Effector memory CD8-positive, alpha-beta T cell (primary cell): ENCODE measurements at places on chromosomes 7 and 10.

- DNase-seq: peak; percentile 63
Measured at GRCh38 chr7:3063016-3063753, 19.5 kb upstream of the CARD11 start.

DNA sequence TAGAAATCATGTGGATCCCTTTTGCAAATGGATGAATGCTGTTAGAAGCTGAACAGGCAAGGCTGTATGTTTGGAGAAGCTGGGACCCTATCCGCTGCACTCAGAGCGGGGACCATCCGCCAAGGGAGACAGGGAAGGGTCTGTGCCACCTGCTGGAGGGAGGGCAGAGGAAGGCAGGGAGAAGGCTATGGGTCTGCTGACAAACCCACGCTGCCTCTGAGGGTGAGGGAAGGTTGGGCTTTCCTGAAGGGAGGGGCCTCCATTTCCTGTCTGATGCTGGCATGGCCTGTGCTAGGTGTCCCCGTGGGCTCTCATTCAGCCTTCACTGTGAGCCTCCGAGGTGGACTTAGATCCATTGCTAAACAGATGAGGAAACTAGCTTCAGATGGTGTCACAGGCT, 5.3 kb upstream of the CRHR2 start:
- DNase-seq: no peak

DNA sequence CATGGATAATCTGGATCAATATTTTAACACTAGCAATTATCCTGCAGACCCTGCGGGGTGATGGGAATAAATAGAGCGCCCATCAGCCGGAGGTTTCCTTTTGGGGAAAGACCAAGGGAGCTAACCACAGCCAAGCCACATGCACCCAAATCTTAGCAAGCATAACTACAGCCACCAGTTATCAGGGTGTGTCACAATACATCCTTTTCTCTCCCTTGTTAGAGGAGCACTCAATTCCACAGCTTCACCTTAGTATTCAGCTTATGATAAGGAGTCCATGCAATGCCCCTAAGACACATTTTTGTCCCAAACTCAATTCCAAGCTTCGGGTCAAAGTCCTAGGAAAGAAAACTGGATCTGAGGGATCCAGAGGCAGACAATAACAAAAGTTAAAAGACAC, 15.9 kb downstream of the TOMM7 start:
- DNase-seq: no peak

DNA sequence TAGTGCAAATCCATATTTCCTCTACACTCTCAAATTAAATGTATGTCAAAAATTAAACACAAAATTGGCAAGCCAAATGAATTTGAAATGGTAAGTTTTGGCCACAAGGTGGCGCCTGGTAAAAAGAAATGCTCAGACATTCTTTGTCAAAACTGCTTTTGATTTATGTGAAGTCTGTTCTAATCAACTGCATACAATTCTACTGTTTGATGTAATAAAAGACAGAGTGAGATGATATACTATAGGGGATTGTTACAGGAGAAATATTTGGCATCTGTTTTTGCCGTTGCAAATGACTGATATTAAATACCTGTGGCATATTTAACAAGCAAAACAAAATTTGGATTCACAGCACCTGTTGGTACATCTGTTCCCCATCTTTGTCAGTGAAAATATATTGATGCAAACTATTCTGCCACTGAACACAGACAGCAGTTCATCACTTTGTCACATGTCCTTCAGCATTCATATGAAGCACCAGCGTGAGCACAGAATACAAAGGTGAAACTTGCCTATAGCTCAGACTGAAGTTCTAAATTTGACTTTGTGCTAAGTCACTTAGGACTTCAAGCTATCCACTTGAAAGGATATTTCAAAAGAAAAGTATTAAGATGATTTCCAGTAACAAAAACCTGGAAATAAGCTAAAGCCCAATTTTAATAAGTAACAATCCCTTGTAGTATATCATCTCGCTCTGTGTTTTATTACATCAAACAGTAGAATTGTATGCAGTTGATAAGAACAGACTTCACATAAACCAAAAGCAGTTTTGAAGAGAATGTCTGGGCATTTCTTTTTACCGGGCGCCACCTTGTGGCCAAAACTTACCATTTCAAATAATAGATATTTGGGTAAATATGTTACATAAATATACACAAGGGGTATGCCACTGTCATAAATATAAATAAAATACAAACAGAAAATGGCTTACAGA, 10.2 kb upstream of the CH25H start:
- DNase-seq: peak; percentile 57

- no peak for DNase-seq
Measured at GRCh38 chr7:74187915-74188675, 13.9 kb downstream of the EIF4H start.

GRCh38 chr10:97684866-97685394, 2.1 kb downstream of the AVPI1 start:
- DNase-seq: no peak

GRCh38 chr10:113052076-113052830, 102.2 kb downstream of the TCF7L2 start:
- DNase-seq: no peak

DNA sequence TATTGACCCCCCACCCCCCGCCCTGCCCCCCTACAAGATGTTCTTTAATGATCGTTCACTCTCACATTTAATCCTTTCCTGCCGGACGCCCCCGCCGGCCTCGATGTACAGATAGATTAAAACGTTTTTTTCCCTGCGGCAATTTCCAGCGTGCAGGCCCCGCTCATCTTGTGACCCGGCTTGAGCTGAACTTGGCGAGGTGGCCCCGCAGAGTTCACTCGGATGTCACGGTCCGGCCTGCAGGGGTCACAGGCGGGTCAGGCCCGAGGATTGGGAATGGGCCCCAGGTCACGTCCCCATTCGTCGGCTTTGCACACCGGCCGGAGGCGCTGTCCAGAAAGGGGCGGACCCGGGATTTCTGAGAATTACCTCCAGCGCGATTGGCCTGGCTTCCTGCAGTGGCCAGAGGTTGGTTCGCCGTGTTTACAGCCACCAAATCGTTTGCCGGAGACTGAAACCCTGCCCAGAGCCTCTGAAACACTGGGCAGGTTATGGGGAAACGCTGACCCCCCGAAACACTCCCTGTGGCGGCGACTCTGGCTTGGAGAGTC, 1.9 kb upstream of the CYP26A1 start:
- no peak for DNase-seq

DNA sequence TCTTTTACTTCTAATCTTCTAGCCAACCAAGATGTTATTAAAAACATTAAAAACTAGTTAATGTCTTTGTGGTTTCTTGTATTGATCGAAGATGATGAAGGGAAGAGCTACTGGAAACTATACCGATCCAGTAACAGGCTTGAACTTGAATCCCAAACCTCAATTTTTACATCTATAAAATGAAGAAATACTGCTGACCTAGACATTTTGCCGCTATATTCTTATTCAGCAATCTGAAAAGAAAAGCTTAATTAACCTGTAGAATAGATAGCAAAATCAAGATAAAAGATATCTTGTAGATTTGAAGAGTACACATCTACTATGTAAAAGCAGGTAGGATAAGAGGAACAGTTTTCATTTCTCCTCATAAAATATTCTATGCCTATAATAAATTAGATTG, 326.1 kb upstream of the LRRN3 start:
- no peak for DNase-seq

DNA sequence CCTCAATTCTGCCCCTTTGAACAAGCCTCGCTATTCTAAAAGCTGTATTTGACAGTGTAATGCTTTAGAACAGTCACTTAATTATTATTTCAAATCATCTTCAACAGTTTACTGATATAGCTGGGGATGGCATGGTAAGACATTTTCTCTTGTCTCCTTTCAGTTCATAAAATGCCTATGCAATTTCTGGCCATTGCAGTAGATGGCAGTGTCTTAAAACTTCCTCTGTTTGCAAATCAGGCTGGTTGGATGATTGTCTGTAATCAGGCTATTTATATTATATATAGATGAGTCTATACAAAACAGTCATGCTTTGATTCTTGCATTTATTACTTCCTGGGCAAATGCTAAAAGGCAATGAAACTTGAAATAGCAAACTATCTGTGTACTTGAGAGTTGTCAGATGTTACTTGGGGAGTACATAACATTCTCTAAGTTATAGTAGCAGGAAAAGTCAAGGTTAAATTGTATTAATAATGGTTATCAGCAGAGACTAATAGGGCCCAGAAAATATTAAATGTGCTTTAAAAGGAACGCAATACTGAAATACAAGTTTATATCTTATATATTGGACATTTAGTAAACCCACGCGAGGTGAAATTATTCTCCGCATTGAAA, 55.5 kb upstream of the LHFPL3 start:
- DNase-seq: no peak

GRCh38 chr7:24406053-24406788, 122.2 kb downstream of the NPY start:
- no peak for DNase-seq

GRCh38 chr10:71740069-71740653, 20.6 kb upstream of the C10orf105 start:
- no peak for DNase-seq

GRCh38 chr10:30433306-30433729, 666 bp upstream of the MAP3K8 start:
- DNase-seq: peak; percentile 28

- DNase-seq: no peak
Measured at GRCh38 chr7:47401611-47402570, 180.0 kb downstream of the TNS3 start.

GRCh38 chr10:89029785-89030437, 39.3 kb downstream of the FAS start:
- DNase-seq: peak; percentile 56

- no peak for DNase-seq
Measured at GRCh38 chr10:74371696-74372095, 220.7 kb downstream of the ADK start.

GRCh38 chr10:114548662-114549061, 109.4 kb downstream of the ABLIM1 start:
- no peak for DNase-seq

DNA sequence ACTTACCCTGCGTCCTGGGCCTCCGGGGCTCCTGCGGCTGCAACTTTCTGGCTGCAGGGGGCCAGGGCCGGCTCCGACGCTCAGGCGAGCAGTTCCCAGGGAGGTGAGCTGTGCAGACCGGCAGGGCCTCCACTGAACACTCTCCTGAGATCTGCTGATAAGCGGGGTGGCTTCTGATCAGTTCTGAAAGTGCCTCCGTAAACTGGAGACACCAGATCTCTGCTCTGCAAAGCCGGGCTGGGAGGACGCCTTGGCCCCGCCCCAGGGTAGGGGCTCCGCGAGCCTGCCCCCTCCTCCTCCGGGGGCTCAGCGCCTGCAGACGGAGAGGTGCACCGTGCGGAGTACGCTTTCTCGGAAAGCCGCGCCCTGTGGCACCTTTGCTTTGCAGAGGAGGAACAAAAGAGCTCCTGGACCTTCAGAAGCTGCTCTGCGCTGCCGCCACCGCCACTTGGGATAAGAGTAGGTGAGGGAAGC, 141.3 kb upstream of the VKORC1L1 start:
- DNase-seq: no peak

DNA sequence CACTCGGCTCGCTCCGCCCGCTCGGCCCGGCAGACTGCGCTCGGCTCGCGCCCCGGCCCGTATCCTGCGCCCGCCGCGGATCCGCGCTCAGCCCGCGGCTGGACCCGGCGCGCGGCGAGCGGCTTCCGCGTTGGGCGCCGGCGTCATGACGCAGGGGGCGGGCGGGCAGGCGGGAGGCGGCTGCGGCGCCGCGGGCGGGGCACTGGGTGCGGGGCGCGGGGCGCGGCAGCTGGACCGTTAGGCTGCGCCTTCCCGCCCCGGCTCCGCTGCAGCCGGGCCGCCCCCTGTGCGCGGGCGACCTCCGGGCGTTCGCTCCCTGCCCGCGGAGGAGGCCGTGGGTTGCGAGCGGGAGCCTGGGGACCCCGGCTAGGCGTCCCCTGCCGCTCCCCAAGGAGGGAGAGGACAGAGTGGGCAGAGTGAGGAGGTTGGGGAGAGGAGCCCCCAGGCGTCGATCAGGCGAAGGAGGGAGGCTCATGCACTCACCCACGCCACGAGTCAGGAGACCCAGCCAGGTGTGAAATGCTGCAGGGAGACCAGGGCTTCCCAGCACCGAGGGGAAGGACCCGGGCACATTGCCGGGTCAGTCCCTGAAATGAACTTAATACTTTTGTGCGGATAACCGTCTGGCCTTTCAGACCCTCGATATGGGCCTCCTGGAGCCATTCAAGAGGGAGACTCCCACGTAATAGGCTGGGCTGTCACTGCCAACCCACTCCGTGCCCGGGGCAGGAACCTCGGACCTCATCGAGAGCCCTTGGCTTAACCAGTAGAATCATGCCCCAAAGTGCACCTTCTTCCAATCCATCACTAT, at the start of gene PIP4K2A:
Gene PIP4K2A, minus strand, starts transcription at position 100 of the 811 bp plus-strand sequence. CDS start 252 bp downstream, outside the sequence.
- DNase-seq: peak; percentile 73

- no peak for DNase-seq
Measured at GRCh38 chr7:365593-365992, 75.6 kb downstream of the FOXL3 start.

DNA sequence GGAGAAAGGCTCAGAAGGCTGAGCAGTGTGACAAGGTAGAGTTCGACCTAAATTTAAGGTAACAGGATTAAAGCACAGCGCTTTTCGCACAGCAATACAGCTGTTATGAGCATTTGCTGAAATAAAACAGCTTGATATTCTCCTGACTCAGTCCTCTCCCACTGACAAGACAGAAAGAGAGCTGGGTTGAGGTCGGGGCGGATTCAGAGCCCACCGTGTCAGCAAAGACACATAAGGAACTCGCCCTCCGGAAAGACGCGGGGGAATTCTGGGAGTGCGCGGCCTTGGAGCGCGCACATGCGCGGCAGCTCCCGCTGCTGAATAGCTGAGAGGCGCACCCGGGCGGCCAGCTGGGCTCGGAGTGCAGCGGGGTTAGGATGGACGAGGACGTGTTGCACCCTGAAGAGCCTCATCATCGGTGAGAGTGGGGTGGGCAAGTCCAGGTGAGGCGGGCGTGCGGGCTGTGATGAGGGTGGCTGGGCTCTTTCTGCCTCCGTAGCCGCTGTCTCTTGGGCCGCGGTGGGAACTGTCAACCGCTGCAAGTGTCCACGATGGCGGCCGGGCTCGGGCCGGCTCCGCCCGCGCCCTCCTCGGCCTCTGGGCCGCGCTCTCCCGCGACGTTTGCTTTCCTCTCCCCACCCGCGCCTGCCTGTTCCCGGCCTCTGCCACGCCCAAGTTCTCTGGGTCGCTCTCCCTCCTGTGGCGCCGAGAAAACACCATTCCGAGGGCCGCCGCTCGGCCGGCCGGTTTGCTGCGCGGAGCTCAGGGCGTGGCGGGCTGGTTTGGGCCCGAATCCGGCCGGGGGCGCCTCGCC, 120.6 kb downstream of the LYZL1 start:
- peak; percentile 5 for DNase-seq

- no peak for DNase-seq
Measured at GRCh38 chr10:5618042-5618441, 48.4 kb downstream of the ASB13 start.
